Left lung (tissue), 14 donors: ENCODE measurements at places on chromosomes 7 and 10.

DNA sequence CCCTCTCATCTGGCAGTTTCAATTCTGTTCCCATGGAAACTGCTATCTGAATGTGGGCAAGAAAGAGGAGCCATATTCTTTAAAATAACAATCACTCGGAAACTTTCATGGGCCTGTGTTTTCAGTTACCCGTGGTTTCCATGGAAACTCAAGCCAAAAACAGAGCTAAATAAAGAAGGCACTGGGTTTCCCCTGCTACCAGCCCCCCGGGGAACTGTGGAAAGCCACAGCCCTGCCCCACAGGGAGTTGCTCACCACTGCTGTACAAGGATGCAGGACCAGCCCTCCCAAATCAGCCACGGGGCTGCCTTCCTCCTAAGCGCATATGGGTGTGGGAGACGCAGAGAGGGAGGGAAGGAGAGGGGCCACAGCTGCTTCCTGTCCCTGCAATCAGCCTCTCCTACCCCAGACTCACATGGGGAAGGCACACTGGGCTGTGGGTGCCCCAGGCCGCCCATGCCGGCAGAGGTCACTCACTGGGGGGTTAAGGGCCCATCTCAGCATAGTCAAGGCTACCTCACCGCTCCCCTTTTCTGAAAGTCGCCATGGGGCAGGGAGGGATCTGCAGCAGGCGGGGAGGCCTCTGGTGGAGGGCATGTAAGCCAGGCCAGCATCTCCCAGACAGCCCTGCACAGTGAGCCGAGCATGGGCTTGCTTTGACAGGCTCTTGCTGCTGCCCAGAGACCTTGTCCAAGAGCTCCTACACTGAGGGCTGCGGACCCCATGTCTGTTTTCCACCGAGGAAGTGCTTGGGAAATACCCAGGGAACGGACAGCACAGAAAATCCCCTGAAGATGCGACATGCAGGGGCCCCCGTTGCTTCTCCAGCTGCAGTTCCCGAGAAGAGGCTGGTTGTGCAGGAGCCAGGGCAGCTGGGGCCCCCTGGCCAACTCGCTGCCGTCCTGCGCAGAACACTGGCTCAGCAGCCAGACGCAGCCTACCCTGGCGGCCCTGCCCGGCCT is 157.3 kb upstream of the PPP2R2D start:
- DNase-seq = peak; percentile 51

GRCh38 chr7:142890874-142891485 is 5.4 kb upstream of the TRPV6 start:
- DNase-seq = no peak

- no peak for DNase-seq
Measured at GRCh38 chr7:94612661-94613060, 43.3 kb downstream of the SGCE start.

DNA sequence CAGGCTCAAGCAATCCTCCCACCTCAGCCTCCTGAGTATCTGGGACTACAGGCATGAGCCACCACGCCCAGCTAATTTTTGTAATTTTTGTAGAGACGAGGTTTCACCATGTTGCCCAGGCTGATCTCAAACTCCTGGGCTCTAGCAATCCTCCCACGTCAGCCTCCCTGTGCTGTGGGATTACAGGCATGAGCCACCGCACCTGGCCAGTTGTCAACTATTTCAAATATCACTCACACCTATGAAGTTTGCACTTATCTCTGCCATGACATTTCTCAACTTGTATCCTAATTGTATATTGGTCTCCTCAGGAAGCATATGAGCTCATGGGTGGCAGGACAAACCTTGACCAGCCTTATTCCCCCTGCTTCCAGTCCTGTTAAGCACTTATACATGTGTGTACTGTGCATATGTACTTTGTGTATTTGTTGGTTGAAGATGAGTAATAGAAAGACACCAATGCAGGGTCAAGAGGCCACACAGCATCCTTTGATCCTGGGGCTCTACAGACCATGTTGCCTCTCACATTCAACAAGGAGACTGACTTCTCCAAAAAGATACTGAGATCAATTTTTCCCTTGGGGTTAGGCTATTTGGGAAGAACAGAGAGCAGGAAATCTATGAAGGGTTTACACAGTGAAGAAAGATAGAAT is 82.2 kb downstream of the SLC16A9 start:
- DNase-seq = no peak

- peak; percentile 77 for DNase-seq
Measured at GRCh38 chr10:121099592-121099991, 248.4 kb downstream of the WDR11 start.
